ENCODE measurements at places on chromosomes 6 and 20.

DNA sequence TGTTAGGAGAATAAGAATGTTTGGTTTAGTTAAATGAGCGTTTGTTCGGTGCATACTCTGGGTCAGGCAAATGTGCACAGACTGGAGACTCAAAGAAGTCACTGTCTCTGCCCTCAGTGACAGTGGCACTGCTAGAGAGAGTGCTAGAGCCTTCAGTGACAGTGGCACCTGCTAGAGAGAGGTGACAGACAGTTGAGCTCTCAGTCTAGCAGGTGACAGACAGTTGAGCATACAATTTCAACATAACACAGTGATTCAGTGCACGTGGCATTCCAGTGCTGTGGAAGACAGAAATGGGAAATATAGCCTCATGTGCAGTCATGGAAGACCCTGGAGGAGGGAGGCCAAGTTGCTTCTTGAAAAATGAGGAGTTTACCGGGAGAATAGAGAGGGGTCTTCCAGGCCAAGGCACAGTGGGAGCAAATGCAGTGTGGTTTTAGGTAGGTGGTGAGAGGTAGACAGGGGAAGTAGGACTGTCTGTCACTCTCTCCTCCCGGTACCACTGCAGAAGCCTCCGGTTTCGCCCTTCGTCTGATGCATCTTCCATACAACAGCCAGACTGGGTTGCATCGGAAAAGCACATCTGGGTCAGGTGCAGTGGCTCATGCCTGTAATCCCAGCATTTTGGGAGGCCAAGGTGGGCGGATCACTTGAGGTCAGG is 107.9 kb upstream of the CLDN20 start:
- DNase-seq = no peak

DNA sequence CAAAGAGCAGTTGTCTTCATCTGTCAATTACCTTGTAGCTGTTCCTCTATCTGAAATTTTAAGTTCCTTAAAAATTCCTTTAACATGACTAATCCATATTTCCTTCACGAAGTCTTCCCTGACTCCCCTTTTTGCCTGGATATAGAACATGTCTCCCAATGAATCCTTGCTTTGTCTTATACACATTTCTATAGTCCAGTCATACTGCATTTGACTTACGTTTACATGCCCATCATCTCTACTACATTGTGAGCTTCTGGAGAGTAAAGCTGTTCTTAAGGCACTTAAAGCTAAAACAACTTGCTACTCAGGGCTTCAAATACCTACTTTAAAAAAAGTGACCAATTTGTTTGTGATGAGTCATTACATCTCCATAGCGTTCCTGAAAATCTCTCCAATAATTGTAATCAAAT is 4.9 kb downstream of the REV3L start:
- no peak for DNase-seq

DNA sequence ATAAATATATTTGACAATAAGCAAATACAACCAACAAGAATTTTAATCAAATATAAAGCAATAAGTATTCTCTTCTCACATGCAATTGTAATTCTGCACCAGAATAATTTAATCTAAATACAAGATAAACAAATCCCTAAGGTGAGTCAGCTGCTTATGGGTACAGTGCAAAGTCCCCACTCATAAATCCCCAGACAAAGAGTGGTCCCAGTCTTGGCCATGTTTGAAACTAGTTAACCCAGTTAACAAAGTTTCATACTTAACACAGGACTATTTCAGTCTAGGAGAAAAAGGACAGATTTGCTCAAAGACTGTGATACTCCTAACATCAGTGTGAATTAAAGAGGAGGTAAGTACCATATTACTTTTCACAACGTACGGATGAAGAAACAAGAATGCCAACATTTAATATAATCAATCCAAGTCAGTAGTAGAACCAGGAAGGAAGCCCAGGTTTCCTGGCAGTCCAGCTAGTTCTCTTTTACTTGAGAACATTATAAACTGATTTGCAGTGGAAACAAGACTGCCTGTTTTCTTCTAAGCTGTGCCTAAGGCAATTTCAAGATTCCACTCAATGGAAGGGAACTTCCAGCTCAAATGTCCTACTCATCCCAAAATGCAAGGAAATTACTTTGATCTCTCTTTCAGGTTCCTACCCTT is 10.4 kb downstream of the SAMD3 start:
- DNase-seq = no peak

DNA sequence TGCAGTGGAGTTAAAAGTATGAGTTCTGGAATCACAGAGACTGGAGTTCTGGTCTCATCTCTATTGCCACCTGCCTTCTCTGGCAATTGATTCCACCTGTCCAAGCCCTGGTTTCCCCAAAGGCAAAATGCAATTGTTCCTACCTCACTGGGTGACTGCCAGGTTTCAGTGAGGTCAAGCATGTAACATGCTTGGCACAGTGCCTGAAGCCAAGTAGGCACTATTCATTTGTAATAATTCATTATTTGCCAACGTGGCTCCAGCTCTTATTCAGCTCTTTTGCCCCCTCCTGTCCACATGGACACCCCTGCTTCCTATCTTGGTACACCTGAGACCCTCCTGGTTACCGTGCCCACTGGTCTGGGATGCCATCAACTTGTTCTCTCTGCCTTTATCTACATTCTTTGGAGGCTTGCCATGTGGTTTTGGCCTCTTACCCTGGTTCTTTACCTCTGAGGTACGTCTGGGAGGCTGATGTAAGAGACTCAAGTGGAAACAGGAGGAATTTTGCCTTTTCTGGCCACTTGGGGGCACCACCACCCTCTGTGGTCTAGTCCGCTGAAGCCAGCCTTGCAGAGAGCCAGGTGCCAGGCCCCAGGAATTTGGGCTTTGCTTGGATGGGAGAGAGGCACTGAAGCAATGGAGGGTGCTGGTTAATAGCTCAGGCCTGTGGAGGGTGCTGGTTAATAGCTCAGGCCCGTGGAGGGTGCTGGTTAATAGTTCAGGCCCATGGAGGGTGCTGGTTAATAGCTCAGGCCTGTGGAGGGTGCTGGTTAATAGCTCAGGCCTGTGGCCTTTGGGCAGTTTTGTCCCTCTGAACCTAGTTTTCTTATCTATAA is 1.7 kb downstream of the KCNK15 start:
- peak; percentile 88 for DNase-seq

GRCh38 chr6:11141295-11141694 is 29.8 kb upstream of the ERVFRD-1 start:
- DNase-seq = no peak
